KG1 (cell line): ENCODE measurements at places on chromosomes 2 and 18.

GRCh38 chr2:200172521-200172920 is 134.0 kb upstream of the SPATS2L start:
- DNase-seq, result no peak

- no peak for DNase-seq
Measured at GRCh38 chr18:57210716-57211411, 64.0 kb downstream of the BOD1L2 start.

GRCh38 chr2:14234911-14235310 is 397.6 kb upstream of the LRATD1 start:
- no peak for DNase-seq

DNA sequence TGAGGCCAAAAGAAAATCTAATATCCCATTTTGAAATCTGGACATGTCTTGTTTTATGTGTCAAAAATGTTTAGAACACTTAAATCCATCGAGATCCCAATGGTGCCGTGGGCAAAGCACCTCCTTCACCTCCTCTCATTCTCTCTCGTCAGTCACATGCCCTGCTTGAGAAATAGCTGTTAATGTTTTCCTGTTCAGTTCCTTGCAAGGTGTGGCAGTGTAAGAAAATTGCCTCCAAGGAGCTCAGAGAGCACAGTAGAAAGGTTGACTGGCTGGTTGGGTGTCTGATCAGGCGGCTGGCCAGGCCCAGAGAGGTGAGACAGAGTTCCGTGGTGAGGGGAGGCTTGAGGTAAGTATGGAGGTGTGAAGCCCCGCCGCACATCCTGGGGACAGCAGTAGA is 210.2 kb downstream of the TSN start:
- DNase-seq, result no peak

GRCh38 chr18:34709104-34709503 is 994 bp upstream of the DTNA start:
- no peak for DNase-seq

GRCh38 chr2:198390670-198391069 is 586.3 kb downstream of the PLCL1 start:
- no peak for DNase-seq

DNA sequence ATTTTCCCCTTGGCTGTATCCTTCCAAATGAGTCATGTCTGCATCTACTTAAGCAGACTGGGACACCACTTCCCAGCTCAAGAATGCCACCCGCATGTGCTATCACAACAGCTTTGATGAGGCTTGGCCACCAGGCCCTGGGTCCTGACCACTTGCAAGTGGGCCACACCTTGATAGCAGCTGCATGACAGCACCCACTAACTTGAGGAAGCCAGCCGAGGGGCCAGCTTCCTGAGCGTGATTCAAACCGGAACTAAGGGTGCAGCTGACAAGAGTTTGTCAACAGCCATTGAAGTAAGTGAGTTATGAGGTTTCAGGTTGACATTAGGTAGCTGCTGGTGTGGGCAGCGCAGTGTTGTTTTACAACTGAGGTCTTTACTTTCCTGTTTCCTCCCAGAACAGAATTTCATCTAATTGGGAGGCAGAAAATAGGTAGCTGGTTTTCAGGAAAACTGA is 54.4 kb downstream of the EPHA4 start:
- DNase-seq, result peak; percentile 67

- DNase-seq, result no peak
Measured at GRCh38 chr2:70255637-70256314, 2.2 kb upstream of the PCYOX1 start.

DNA sequence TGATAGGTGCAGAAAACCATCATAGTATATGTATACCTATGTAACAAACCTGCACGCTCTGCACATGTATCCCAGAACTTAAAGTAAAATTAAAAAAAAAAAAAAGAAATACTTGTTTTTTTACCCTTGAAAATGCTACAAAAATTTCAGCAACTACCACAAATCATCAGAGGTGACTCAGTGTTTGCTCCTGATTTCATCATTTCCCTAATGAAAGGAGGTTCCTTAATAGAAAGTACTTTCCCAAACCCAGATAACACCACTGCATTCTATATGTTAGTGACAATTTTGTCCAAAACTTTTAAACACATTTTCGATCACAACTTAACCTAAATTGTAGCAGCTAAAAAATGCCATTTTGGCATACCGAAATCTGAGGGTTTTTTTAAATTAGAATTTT is 163.3 kb downstream of the SLC39A10 start:
- DNase-seq, result no peak

DNA sequence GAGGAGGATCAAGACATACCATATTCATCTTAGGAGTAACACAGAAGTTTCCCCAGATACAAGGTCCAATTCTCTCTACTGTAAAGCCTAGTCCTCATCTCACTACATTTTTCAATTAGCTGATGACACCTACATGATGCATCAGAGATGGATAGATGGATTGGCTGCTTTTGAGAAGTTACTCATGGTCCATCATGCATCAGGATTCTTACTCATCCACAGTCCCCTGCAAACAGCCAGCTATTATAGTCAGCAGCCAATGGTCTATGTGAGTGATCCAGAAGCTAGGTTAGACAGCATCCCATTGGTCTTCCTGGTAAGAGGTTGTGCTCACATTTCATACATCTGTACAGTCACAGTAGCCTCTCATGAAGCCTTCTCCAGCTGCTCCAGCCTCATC is 154.5 kb upstream of the NRP2 start:
- no peak for DNase-seq

DNA sequence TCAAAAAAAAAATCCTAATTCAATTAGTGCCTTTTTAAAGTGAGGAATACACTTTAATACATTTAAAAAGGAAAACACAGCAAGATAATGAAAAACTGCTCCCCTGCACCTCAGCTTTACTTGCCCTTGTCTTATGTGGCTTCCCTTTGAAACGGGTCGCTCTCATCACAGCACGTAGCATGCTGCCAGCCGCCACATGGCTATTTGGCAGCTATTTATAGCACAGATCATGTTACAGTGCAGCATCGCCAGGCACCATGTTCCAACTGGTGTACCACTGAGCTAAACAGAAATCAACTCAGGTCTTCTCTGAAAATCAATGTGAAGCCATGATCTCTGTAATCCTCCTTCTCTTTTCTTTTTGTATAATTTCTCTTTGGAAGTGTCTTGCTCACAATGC is 65.1 kb downstream of the TMEM182 start:
- DNase-seq, result no peak

- DNase-seq, result no peak
Measured at GRCh38 chr2:137411585-137411984, 552.7 kb upstream of the HNMT start.
